ENCODE measurements at places on chromosomes 13 and 19.

GRCh38 chr13:85575110-85575509 lies 224.1 kb downstream of the SLITRK6 start:
- no peak for DNase-seq

DNA sequence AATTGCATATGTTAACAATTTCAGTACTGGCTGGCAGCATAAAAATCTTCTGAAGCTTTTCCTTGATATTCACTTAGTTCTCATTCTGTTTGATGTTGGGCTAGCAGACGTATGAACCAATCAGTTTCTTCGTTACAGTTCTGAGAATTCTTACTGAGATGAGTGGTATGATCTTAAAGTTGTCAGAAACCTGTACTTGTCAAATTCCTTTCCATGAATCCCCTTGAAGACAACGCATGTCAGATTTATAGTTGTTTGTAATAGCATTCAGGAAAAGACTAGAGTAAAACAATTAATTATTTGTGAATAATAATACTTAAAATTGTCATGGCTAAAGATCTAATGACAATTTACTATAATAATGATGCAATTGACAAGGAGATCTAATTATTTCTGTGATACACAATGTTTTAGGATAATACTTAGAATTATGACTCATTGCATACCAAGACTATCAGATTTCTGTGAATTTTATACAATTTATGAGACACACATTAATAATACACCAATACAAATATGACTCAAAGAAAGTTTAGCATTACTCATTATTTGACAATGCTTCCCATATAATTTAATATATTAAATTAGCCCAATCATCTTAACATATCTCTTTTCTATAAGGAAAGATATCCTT lies 447.2 kb downstream of the RFC3 start:
- DNase-seq = no peak

DNA sequence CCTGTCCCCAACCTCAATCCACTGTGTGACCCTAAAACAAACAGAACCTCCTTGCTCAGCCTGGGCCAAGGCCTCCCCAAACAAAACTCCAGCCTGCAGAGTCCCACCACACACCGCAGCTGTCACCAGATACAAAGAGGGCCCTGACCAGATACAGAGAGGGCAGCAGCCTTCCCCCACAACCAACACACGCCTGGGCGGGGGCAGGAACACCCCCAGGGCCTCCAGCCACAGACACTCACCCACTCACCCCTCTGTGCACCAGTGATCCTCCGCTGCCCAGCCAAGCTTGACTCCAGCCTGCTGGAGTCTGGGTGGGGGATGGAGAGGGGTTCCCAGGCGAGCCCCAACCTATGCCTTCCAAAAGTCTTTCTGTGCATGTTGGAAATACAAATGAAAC lies 5.9 kb upstream of the CIRBP start:
- no peak for DNase-seq

- no peak for DNase-seq
Observed at GRCh38 chr13:43472980-43473379, 313.8 kb downstream of the ENOX1 start.

DNA sequence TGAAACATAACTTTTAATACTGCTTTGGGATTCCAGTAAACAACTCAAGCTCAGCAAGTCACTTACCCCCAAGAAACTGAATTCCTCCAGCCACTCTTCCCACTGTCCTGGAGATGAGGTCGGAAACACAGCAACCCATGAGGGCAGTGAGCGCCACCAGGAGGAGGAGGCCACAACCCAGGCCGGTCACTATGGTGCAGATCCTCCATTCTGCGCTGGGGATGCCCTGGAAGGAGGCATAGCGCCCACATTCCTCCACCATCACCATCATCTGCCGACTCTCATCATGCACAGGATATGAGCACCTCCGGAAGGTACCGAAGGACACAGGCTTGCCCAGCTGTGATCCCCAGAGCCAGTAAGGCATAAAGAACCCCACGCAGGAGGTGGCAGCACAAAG lies 2.2 kb downstream of the LHFPL6 start:
- DNase-seq = no peak

DNA sequence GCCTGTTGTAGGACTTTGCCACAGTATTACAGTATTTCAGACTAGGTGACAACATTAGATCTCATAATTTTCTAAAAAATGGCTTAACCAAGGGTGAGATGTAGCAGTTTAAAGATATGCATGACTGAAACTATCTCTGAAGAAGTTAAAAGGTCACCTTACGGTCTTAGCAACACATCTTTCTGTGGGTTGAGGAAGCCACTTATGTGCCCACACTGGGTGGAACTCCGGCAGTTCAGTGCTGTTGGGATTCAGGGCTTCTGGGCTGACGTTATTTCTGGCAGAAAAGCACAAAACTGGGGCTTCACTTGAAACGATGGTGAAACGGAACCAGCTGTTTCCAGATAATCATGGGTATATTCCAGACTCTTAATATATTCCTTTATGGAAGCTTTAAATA lies 697.3 kb downstream of the PCDH9 start:
- no peak for DNase-seq

DNA sequence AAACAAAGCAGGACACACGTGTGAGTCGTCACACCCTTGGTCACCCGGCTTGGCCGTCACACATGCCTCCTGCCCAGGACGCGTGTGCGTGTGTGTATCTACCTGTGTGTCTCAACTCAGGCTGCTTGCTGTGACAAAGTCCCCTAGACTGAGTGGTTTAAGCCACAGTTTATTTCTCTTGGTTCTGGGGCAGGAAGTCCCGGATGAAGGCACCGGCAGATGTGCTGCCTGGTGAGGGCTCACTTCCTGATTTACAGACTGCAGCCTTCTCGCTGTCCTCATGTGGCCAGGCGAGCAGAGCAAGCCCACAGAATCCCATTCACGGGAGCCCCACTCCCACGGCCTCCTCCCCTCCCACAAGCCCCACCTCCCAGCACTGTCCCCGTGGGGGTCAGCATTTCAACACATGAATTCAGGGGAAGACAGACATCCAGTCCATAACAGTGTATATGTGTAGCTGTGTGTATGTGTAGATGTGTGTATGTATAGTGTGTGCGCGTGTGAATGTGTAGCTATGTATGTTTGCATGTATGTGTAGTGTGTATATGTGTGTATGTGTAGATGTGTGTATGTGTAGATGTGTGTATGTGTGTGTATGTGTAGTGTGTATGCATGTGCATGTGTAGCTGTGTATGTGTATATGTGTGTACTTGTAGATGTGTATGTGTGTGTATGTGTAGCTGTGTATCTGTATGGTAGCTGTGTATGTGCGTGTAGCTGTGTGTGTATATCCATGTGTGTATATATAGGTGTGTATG lies 51.5 kb downstream of the MCF2L start:
- DNase-seq = no peak

GRCh38 chr19:35468637-35469036 lies 20.6 kb downstream of the FFAR2 start:
- DNase-seq = peak; percentile 70

DNA sequence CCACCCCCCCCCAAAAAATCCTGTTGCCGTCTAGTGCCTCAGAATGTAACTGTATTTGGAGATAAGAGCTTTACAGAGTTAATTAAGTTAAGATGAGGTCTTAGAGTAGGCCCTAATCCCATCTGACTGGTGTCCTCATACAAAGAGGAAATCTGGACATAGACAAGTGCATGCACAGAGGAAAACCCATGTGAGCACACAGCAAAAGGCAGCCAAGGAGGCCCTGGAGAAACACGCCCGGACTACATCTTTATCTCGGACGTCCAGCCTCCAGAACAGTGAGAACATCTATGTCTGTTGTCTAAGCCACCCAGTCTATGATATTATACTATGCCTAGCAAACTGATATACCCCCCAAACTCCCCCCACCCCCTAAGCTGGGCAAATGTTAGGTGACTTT lies 193.8 kb downstream of the KATNAL1 start:
- DNase-seq = no peak

- no peak for DNase-seq
Observed at GRCh38 chr13:31764556-31764955, 25.2 kb downstream of the RXFP2 start.

DNA sequence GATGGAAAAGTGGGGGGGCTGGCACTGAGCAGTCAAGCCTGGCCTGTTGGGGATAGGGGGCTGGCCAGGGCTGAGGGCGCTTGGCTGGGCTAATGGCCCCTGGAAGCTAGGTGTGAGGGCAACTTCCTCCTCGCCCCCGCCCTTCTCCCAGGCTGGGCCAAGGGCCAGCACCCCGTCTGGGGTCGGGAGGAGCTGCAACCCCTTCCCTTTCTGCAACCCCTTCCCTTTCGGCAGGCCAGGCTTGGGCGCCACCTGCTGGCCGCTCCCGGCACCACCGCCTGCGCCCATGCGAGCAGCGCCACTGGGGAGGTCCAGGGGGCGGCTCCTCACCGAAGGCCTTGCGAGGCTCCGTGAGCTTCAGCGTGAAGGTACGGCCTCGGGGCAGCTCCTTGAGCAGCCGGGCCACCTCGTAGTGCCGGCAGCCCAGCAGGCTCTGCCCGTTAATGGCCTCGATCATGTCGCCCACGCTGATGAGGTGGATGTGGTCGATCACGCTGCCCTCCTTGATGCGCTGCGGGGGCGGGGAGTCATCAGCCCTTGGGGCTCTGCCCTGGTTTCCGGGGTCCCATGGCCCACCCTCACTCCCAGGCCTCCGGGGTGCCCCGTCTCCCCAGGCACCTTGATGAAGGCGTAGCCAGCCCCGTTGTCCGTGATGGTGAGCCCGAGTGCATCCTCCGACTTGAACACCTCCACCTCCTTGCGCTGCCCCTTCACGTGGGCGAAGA lies 5.0 kb upstream of the PTGER1 start:
- DNase-seq = no peak

DNA sequence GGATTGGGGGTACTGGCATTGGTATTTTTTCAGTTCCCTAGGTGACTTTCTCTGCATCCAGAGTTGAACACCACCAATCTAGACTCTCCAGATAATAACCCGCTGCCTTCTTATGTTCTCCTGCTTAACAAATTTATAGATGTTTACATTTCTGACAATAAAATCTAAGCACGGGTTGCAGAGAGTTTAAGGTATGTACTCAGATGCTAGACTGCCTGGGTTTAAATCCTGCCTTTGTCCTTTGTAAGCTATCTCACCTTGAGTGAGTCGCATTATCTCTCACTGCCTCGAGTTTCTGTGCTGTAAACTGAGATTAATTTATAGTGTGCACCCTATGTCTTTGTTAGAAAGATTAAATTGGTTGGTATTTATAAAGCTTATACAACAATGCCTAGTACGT lies 131.4 kb upstream of the ARGLU1 start:
- no peak for DNase-seq

DNA sequence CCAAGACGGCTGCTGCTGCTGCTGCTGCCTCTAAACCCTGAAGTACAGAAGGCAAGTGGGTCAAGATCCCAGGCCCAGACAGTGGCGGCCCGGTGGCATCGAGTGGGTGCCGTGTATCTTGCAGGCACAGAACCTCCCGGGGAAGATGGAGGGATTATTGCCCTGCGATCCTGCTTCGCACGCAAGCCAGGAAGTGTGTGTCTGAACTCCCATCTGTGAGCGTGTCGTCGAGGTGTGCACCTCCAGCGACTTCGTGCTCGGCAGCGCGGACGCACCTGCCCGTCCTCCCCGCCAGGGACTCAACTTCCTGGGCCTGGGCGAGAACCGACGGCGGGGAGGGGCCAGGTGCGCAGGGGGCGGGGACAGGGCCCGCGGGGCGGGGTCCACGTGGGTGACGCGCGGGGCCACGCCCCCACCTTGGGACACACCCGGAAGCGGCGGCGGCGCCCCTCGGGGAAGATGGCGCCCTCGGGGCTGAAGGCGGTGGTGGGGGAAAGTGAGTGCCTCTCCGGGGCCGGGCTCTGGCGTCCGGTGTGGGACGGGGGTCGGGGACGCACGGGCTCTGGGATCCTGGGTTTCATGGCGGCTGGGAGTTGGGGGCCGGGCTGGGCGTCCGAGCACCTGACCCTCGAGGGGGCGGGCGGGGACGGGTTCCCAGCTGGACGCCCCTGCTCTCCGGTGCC lies at the start of gene STXBP2:
Gene STXBP2 (plus strand): TSS at position 420 of the 683 bp plus-strand sequence. CDS start 40 bp downstream, at position 460.
- DNase-seq = no peak

GRCh38 chr13:105598529-105598928 lies 936.9 kb downstream of the EFNB2 start:
- no peak for DNase-seq

DNA sequence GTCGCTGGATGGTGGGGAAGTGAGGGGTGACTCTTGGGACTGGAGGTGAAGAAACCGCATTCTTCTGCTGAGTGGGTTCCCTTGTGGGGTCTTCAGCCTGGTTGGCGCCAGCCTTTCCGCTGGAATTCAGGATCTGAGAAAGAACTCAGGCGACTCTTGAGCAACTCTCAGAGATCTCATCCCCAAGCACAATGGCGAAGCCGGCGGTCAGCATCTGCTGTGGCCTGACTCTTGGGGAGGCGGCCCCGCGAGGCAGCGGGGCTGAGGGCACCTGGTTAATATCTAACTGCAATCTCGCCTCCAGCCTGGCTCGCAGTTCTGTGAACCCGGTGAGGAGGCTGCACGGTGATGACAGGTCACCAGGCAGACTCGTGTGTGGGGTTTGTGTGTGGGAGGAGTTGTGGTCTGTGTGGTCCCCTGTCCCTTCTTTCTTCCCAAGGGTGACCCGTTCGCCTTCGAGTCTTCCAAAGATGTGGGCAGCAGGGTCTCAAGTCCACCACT lies 883 bp downstream of the ZNF441 start:
- DNase-seq = no peak

Measured in H54 (cell line).